ENCODE measurements at places on chromosomes 13 and 19. TPM values are rescaled to one million over a fixed set of nuclear protein-coding genes. Genes with fewer than 3 reads are reported as not detected.

RDH8 gene
- total RNA-seq, result 0.39 TPM

PRTN3 gene
- total RNA-seq, result not detected

COMP gene
- total RNA-seq, result 0.37 TPM

ZNF579 gene
- 4.4 TPM for total RNA-seq

RNF113B gene
- not detected for total RNA-seq

C19orf85 gene
- not detected for total RNA-seq

ZNF540 gene
- not detected for total RNA-seq

CGB2 gene
- total RNA-seq, result not detected

METTL21C gene
- total RNA-seq, result not detected

PROZ gene
- total RNA-seq, result not detected

STARD13 gene
- 18.0 TPM for total RNA-seq

CCDC169 gene
- total RNA-seq, result 3.7 TPM

UGGT2 gene
- total RNA-seq, result 48.9 TPM

ZNF844 gene
- total RNA-seq, result 2.5 TPM

PCP2 gene
- not detected for total RNA-seq

CD209 gene
- not detected for total RNA-seq

CYP2F1 gene
- total RNA-seq, result not detected

TYROBP gene
- not detected for total RNA-seq

C19orf81 gene
- total RNA-seq, result not detected

KCNN1 gene
- total RNA-seq, result not detected

YJU2 gene
- total RNA-seq, result 17.6 TPM

CGB8 gene
- total RNA-seq, result not detected

CDX2 gene
- total RNA-seq, result not detected

SIGLEC5 gene
- not detected for total RNA-seq

ARHGEF1 gene
- 30.9 TPM for total RNA-seq

STAP2 gene
- total RNA-seq, result 2.9 TPM

FFAR3 gene
- not detected for total RNA-seq

IL17D gene
- total RNA-seq, result 1.5 TPM

GSX1 gene
- total RNA-seq, result not detected

ZNF578 gene
- total RNA-seq, result 2.2 TPM

TTC9B gene
- total RNA-seq, result not detected

FBXO27 gene
- 2.2 TPM for total RNA-seq

SOX1 gene
- total RNA-seq, result not detected

TMEM238 gene
- total RNA-seq, result not detected

TPTE2 gene
- not detected for total RNA-seq

LRRC25 gene
- total RNA-seq, result not detected

Data from subcutaneous preadipocyte (primary cell).